ENCODE measurements at places on chromosomes 4 and X.

DNA sequence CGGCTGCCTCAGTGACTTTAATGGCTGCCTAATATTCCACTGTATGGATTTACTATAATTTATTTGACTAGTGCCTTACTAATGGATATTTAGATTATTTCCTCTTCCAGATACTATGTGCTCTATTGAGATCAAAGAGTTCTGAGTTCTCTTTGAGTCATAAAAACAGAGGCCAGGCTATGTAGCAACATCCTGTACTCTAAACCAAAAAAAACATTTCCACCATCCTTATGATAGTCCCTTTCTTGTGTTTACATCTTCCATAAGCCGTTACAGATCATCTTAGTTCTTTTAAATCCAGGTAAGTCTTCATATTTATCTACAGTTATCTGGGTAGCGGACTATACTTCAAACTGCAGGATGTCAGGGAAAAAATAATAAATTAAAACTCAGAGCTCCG lies 56.6 kb upstream of the TMEM184C start:
- no peak for DNase-seq

GRCh38 chr4:83779103-83780052 lies 243.5 kb downstream of the GPAT3 start:
- no peak for DNase-seq

DNA sequence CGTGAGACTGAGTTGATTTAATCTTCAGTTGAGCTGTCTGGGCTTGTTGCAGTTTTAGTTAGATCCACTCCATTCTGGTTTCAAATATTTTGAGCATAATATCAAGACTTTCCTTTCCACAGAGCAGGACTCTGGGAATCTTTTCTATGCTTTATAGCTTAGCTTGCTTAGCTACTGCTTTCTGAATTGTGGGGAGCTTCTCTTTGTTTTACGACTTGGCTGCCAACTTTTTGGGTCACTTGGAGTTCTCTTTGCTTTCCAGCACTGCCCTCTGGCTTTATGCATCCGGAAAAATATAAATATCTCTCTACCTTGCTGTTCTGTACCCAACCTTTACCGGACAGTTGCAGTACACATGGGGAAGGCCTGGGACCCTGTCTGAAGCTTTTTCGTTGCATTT lies 292.1 kb downstream of the STIM2 start:
- no peak for DNase-seq

DNA sequence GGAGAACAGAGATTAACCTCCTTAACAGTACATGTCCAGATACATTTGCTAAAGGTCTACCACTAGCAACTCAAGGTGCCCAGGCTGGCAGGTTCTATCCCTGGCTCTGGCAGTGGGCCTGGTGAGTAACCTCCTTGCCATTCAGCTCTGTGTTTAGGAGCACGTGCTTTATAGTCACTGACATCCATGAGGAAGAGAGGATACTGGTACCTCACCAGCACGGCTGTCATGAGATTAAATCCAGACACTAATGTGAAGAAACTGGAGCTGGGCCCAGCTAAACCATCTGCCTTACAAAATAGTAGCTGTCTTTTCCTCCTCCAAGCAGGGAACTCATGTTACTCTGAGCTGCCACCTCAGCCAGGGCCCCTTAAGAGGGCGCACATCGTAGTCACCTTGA lies 45.3 kb downstream of the GPRASP3 start:
- DNase-seq: no peak

GRCh38 chrX:54248309-54248708 lies 65.3 kb upstream of the FAM120C start:
- no peak for DNase-seq

DNA sequence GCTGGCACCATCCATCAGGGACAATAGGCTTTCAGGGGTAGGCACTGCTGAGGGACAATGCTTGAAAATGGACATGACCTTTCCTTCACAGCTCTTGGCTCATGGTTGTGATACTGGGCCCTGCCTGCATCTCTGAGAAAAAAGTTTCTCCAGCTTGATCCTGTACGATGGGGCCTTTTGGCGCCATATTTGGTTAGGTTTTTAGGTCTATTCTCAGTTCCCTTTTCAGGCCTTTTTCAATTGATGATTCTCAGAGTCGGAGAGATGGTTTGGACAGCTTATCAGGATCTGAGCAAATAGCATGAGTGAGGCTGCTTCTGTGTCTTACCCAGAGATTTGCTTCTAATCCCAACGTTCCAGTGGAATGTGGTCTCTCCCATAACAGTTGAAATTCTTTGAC lies 141.6 kb downstream of the ZNF518B start:
- no peak for DNase-seq

Measured in activated B cell treated with CpG ODN at 0.5 μM for 24 hours (primary cell).